ENCODE measurements at places on chromosomes 6 and 20.

DNA sequence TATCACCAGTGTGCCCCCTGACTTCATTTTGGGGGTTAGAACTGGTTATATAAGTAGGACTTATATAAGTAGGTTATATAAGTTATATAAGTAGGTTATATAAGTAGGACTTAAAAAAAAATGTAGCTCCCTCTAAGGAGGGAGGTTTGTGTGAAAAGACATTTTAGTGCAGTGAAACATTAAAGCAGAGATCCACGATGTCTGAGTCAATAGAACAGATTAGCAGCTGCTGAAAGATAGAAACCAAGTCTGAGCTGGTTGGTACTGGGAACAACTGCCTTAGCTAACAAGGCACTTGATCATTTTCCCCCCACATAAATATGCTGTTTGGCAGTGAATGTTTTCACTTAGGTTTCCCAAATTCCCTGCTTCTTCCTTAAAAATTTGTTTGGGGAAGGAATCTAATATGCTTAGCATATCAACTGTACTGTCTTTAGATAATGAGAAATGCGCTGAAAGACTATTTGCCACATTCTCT, 2.1 kb upstream of the RPS12 start:
- DNase-seq = peak; percentile 33

GRCh38 chr6:33962246-33963027, 158.6 kb upstream of the MLN start:
- DNase-seq = no peak

GRCh38 chr20:32651537-32651936, 22.2 kb downstream of the C20orf203 start:
- DNase-seq = no peak

- no peak for DNase-seq
Observed at GRCh38 chr6:62284725-62285124, 1.3 kb downstream of the KHDRBS2 start.

Measured in testis (tissue), 5 donors.